ENCODE measurements at places on chromosomes 12 and 14. TPM values are rescaled to one million over a fixed set of nuclear protein-coding genes. Genes with fewer than 3 reads are reported as not detected.

Gene HOXC13
- not detected for total RNA-seq

DNA sequence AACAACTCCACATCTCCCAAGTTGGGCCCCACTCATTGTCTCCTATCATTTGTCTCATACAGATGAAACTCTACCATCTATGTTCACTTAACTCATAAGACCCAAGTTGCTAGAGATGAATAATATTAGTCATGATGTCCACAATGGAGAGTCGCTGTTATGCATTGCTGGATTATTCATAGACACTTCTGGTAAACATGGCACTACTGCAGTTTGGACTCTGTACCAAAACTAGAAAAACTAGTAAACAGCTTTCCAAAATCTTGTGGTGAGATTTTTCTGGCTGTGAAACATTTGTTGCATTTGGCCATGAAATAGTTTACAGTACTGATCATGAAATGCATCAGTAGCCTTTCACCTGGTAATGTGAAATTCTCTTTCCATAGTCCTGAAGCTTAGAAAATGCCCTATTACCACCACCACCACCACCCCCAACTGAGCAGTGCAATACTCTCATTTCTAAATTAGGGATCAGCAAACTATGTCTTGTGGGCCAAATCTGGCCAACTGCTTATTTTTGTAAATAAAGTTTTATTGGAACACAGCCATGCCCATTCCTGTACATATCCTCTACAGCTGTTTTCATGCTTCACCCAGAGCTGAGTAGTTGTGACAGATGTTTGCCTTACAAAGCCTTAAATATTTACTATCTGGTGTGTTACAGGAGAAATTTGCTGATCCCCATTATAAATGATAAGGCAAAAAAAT is 236.5 kb downstream of the DPF3 start:
- H3K27me3 ChIP-seq = peaks cover 17% of the 10 kb centered on the region
- H3K36me3 ChIP-seq = peaks cover 17% of the 10 kb centered on the region
- peaks cover 1% of the 10 kb centered on the region for H3K4me1 ChIP-seq
- no peak overlapping the region for H3K27ac ChIP-seq
- DNase-seq = no peak

GRCh38 chr14:63598807-63599206 is 42.9 kb downstream of the WDR89 start:
- H3K27ac ChIP-seq = no peak overlapping the region
- peaks cover 61% of the 10 kb centered on the region for H3K36me3 ChIP-seq
- no peak for DNase-seq
- no peaks in the 10 kb centered on the region for H3K27me3 ChIP-seq
- no peak overlapping the region for H3K4me3 ChIP-seq
- peaks cover 3% of the 10 kb centered on the region for H3K4me1 ChIP-seq

DNA sequence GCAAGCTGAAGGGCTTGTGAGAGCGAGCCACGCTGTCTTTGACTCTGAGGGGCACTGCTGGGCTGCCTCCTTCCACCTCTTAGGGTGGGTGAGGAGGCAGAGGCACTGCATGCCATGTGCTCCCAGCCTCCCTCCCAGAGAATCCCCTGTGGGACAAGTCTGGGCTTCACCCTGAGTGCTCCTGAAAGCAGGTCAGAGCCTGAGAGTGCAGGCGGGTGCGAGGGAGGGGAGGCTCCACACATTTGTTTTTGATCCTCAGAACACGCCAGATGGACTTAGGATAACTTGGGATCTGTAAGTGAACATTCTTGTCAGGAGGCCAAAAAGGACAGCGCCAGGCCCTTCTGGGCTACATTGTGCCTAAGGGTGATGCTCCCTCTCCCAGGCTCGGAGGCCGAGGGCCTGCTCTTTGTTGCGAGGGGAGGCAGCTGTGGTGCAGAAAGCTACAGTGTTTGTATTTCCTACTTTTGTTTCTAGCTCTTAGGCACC is 155.4 kb downstream of the TMX1 start:
- DNase-seq = no peak
- no peaks in the 10 kb centered on the region for H3K36me3 ChIP-seq
- H3K27ac ChIP-seq = no peak overlapping the region
- H3K4me3 ChIP-seq = no peak overlapping the region
- no peaks in the 10 kb centered on the region for H3K4me1 ChIP-seq
- H3K27me3 ChIP-seq = peaks cover 14% of the 10 kb centered on the region

Gene LHX5
- total RNA-seq = not detected

- peak; percentile 73 for DNase-seq
- H3K4me1 ChIP-seq = peaks cover 20% of the 10 kb centered on the region
- peaks cover 3% of the 10 kb centered on the region for H3K27me3 ChIP-seq
- H3K36me3 ChIP-seq = no peaks in the 10 kb centered on the region
Observed at GRCh38 chr12:101839324-101840283, 8.8 kb upstream of the GNPTAB start.

DNA sequence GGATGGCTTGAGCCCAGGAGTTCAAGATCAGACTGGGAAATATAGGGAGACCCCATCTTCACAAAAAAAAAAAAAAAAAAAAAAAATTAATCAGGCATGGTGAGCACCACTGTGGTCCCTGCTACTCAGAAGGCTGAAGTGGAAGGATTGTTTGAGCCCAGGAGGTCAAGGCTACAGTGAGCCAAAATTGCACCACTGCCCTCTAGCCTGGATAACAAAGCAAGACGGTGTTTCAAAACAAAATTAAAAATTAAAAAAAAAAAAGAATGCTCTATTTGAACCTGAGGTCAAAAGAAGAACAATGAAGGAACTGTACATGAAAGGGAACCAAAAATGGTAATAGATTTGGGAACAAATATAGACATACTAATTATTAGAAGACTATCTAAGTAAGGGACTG is 40.4 kb downstream of the BMP4 start:
- H3K36me3 ChIP-seq = no peaks in the 10 kb centered on the region
- DNase-seq = no peak
- H3K27me3 ChIP-seq = peaks cover 5% of the 10 kb centered on the region
- H3K27ac ChIP-seq = no peak overlapping the region
- H3K4me3 ChIP-seq = no peak overlapping the region
- H3K4me1 ChIP-seq = no peaks in the 10 kb centered on the region

GRCh38 chr12:96719660-96720362 is 187.2 kb upstream of the NEDD1 start:
- no peaks in the 10 kb centered on the region for H3K36me3 ChIP-seq
- no peak for DNase-seq
- no peaks in the 10 kb centered on the region for H3K27me3 ChIP-seq

DNA sequence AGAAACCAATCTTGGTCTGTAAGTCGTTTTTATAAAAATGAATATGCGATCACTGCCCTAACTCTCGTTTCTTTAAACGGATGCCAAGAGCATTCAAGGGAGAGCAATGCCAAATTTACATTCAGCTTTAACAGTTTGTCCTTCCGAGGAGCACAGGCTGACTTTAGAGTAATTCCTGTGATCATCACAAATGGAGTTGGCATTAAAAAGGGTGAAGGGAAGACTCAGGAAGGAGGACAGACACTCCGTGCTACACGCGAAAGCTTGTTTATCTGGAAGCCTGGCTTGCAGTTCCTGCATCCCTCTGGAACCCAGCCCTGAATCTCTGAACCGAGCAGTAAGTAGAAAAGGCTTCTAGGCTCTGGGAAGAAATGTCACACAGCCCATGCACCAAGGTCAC is 78.4 kb downstream of the PAPOLA start:
- H3K4me1 ChIP-seq = peaks cover 11% of the 10 kb centered on the region
- no peak overlapping the region for H3K4me3 ChIP-seq
- no peak for DNase-seq
- H3K27ac ChIP-seq = no peak overlapping the region

Gene SMCO2
- total RNA-seq = 0.60 TPM

Gene ETFBKMT
- 1.4 TPM for total RNA-seq

DNA sequence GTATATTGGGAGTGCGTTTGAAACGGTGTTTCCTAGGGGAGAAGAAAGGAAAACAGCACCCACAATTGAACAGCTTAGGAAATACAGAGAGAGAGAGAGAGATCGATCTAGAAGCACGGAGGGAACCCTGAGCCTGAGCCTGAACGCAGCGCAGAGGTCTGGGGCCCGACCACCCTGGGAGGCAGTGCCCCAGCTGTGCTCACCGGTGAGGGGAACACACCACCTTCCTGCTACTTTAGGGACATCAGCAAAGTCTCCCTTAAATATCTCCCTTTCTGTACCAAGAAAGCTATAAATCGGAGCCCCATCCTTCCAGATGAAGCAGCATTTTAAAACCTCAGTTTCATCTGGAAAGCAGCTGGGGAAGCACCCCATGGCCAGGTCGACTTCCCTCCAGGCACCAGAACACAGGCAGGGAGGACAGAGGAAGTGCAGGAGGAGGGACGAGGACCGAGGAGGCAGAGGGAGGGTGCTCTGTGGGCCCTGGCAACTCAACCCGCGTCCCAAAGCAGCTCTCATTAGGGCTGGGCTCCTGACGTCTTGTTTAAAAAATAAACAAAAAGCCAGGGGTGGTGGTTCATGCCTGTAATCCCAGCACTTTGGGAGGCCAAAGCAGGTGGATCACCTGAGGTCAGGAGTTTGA is 12.2 kb downstream of the RIMBP2 start:
- no peak overlapping the region for H3K4me3 ChIP-seq
- no peaks in the 10 kb centered on the region for H3K4me1 ChIP-seq
- no peak overlapping the region for H3K27ac ChIP-seq

Gene PZP
- not detected for total RNA-seq

Gene EXOC3L4
- not detected for total RNA-seq

- no peak overlapping the region for H3K27ac ChIP-seq
- no peaks in the 10 kb centered on the region for H3K36me3 ChIP-seq
- no peak overlapping the region for H3K4me3 ChIP-seq
- H3K4me1 ChIP-seq = no peaks in the 10 kb centered on the region
Observed at GRCh38 chr14:80850197-80850814, 91.2 kb downstream of the CEP128 start.

DNA sequence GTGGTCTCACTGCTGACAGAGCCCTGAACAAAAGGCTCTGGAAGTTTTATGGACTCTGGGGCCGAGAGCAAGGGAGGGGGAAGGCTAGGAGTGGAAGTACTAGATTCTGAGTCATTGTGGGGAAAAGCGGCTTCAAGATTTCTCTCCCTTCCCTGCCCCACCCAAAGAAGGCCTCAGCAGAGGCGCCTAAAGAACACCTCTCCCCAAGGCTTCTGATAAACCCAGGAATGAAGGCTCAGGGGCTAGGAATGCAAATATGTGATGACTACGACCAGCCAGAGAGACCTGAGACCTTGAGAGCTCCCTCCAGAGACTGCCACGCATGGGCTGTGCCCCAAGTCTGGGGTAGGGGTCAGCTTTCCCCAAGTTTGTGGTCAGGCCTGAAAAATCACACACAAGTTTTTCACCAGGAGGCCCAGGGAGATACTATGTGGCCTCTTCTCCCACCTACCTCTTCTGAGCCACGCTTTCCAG is 130.7 kb upstream of the HIF1A start:
- H3K27me3 ChIP-seq = peaks cover 12% of the 10 kb centered on the region
- no peak overlapping the region for H3K27ac ChIP-seq
- no peak for DNase-seq
- peaks cover 69% of the 10 kb centered on the region for H3K4me1 ChIP-seq

GRCh38 chr12:45182511-45182910 is 33.4 kb upstream of the ANO6 start:
- H3K27me3 ChIP-seq = no peaks in the 10 kb centered on the region
- no peaks in the 10 kb centered on the region for H3K4me1 ChIP-seq
- H3K4me3 ChIP-seq = no peak overlapping the region
- H3K36me3 ChIP-seq = peaks cover 15% of the 10 kb centered on the region
- H3K27ac ChIP-seq = no peak overlapping the region

Gene PLEKHD1
- 0.13 TPM for total RNA-seq

GRCh38 chr14:39217214-39217879 is 16.4 kb upstream of the MIA2 start:
- H3K36me3 ChIP-seq = no peaks in the 10 kb centered on the region
- H3K27me3 ChIP-seq = no peaks in the 10 kb centered on the region
- H3K27ac ChIP-seq = no peak overlapping the region
- DNase-seq = no peak

Gene PPM1H
- total RNA-seq = not detected

GRCh38 chr14:54671537-54671936 is 104.6 kb downstream of the SAMD4A start:
- H3K4me3 ChIP-seq = no peak overlapping the region
- H3K27me3 ChIP-seq = peaks cover 35% of the 10 kb centered on the region
- no peak for DNase-seq
- H3K36me3 ChIP-seq = no peaks in the 10 kb centered on the region
- H3K27ac ChIP-seq = no peak overlapping the region

- DNase-seq = no peak
- H3K27ac ChIP-seq = no peak overlapping the region
- peaks cover 22% of the 10 kb centered on the region for H3K36me3 ChIP-seq
- no peak overlapping the region for H3K4me3 ChIP-seq
- H3K27me3 ChIP-seq = no peaks in the 10 kb centered on the region
- no peaks in the 10 kb centered on the region for H3K4me1 ChIP-seq
Observed at GRCh38 chr12:11136075-11136474, 1.6 kb upstream of the TAS2R30 start.

- H3K4me3 ChIP-seq = no peak overlapping the region
- no peaks in the 10 kb centered on the region for H3K27me3 ChIP-seq
- DNase-seq = peak; percentile 58
- H3K4me1 ChIP-seq = peaks cover 25% of the 10 kb centered on the region
Observed at GRCh38 chr12:66279123-66279712, 23.1 kb upstream of the HELB start.

Gene CSRP2
- total RNA-seq = 0.15 TPM

Gene HCAR1
- 0.28 TPM for total RNA-seq

Gene RDH16
- total RNA-seq = 0.28 TPM

- no peak overlapping the region for H3K4me3 ChIP-seq
- no peak for DNase-seq
- no peak overlapping the region for H3K27ac ChIP-seq
- H3K36me3 ChIP-seq = no peaks in the 10 kb centered on the region
- no peaks in the 10 kb centered on the region for H3K4me1 ChIP-seq
- peaks cover 6% of the 10 kb centered on the region for H3K27me3 ChIP-seq
Observed at GRCh38 chr12:24977060-24977459, 28.2 kb upstream of the BCAT1 start.

GRCh38 chr14:23895480-23895879 is 58.1 kb upstream of the DHRS4 start:
- no peaks in the 10 kb centered on the region for H3K4me1 ChIP-seq
- no peaks in the 10 kb centered on the region for H3K36me3 ChIP-seq
- H3K27ac ChIP-seq = no peak overlapping the region
- H3K27me3 ChIP-seq = no peaks in the 10 kb centered on the region
- no peak overlapping the region for H3K4me3 ChIP-seq

DNA sequence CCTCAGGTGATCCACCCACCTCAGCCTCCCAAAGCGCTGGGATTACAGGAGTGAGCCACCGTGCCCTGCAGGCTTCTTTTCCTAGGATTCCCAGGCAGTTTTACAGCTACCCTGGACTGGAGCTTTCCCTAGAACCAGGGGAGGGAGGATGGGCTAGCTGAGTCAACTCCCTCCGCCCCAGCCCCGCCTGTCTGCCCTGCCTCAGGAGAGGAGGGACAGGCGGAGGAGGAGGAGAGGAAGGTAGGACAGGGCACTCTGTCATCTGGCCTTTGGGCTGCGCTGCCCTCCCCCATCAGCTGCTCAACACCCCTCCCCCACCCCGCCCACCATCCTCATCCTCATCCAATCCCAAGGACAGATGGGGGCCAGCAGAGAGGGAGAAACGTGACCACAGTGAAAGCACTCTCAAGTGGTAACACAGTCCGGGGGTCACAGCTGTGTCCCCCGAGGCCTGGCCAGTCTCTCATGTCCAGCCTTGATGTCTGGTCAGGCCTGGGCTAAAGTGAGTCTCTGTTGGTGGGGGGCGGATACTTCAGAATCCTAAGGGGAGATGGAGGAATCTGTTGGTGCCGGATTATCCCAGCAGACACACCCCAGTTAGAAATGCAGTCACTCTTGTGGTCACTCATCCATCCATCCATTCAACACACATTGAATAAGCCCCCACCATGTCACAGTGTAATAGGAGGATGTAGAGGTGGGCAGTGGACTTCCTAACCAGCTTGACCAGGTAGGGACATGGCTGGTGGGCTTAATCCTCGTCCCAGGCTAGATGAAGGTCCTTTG is 12.3 kb downstream of the FIGNL2 start:
- no peaks in the 10 kb centered on the region for H3K36me3 ChIP-seq
- peaks cover 47% of the 10 kb centered on the region for H3K27me3 ChIP-seq
- no peak overlapping the region for H3K27ac ChIP-seq
- no peak overlapping the region for H3K4me3 ChIP-seq
- DNase-seq = no peak
- H3K4me1 ChIP-seq = peaks cover 16% of the 10 kb centered on the region

Gene RASAL1
- total RNA-seq = 0.10 TPM
